ENCODE measurements at places on chromosomes 4 and X.

- no peak for DNase-seq
Measured at GRCh38 chrX:9403374-9403773, 61.5 kb upstream of the TBL1X start.

DNA sequence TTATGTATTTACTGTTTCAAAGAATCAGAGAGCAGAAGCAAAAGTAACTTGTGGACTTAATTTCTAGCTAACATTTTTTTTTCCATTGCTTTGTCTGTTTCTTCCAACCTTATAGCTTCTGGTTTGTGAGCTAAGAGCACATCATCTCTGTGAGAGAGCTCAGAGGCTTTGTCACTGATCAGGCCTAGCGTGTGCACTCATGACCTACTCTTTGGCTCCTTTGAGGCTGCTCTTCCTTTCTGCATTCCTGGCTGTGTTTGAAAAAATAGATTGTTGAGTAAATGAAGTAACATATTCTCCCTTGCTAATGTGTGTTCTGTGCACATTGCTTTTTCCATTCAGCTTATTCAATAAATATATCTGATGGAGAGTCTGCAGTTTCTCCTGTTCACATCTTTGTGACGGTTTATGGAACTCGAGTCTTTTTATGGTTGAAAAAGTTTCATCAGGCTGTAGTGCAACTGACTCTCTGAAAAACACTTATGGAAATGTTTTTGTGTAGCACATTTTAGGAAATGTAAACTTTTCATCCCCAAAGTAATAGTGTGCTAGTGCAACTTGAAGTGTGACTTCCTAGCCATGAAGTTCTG lies 133.0 kb downstream of the RAPGEF2 start:
- DNase-seq = no peak

DNA sequence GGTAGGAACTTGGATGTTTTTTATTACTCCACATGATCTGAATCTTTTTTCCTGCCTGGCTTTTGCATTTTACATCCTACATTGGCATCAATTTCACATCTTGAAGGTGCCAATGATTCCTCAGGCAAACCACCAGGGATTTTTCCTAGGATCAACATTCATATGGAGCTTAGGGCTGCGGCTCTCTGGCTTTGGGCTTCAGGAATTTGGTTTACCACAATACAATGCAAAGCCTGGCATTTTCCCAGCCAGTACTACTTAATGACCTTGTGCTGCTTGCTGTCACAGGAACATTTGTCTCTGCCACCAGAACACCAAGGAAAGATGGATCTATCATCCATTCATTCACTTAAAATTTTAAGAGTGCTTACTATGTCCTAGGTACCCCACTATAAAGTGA lies 180.7 kb downstream of the PDGFC start:
- DNase-seq = no peak

- DNase-seq = no peak
Measured at GRCh38 chr4:41145571-41146078, 68.7 kb downstream of the APBB2 start.

DNA sequence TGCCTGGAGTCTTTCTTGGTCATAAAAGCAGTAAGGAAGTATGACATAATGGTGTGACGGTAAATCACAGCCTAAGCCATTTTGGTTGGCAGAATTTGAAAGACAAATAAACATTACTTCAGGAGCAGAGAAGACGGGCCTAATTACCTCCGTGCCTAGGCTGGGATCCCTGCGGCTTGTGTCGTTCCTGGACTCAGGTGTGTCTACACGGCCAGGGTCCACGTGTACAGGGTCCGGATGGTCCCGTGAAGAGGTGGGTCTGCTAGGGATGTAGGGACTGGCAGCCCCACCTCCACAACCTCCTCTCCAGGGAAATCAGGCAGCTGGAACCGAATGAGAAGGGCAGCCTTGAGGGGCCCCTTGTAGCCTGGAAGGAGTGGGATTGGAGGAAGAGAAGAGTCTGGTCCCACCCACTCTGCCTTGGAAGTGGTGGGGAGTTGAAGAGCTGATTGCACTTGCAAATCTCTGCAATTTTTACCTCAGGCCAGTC lies 55.4 kb upstream of the PLAC1 start:
- no peak for DNase-seq

DNA sequence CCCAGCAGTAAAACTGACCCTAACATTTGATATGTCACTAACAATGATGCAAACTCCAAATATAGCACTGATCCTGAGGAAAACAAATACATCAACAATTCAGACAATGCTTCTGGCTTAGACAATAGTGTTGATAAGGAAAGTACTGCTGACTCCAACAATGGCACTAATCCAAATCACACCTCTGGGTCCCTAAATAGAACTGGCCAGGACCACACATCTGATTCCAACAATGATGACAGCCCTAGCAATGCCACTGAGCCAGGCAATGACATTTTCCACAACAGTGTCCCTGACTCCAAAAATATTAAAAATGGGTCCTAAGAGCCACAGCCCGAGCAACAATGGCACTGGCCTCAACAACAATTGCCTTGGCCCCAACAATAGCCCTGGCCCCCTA lies 243.1 kb upstream of the APOOL start:
- no peak for DNase-seq

DNA sequence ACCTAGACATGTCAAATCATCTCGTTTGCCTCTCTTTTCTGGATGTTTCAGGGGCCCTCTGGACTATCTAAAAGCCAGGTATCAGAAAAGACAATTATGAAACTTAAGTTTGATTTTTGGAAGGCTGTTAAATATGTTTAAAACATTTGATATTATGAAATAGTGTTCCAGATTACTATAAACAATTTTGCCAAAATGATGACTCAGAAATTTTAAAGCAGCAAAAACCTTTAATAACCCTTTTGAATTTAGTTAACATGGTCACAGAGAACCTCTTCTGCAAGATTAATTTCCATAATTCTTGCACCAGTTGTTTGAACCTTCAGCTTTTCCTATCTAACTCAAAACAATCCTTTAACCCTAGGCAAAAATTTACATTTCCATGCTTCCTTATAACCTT lies 18.8 kb upstream of the FAM47E start:
- no peak for DNase-seq

DNA sequence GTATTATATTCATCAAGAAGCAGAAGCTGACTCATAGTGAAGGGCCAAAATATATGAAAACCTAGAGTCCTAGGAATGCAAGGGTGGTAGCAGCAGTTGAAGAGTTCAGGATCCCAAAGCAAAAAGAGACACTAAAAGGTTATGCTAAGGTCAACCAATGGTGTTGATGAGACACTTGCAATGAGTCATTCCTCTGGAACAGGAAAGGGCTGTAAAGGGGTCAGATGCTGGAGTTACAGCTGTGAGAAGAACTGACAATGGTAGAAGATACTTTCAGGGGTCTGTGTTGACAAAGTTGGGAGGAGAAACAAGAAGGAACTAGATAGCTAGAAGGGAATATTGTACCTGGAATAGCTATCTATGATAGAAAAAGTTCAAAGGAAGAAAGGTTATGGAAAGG lies 47.5 kb downstream of the ZGRF1 start:
- no peak for DNase-seq

- DNase-seq = no peak
Measured at GRCh38 chr4:152010710-152011079, 249.9 kb upstream of the GATB start.

DNA sequence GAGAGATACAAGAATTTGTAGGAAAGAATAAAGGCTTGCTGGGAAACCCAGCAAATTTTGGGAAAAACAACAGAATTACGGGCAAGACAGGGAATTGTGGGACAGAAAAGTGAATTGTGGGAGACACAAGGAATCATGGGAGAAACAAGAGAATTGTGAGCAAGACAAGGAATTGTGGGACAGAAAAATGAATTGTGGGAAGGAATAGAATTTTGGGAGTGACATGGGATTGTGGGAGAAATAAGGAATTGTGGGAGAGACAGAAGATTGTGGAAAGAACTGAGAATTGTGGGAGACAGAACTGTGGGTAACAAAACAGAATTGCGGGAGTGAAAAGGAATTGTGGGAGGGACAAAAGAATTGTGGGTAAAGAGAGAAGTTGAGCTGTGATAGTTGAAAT lies 1.2 kb upstream of the HCCS start:
- DNase-seq = no peak

DNA sequence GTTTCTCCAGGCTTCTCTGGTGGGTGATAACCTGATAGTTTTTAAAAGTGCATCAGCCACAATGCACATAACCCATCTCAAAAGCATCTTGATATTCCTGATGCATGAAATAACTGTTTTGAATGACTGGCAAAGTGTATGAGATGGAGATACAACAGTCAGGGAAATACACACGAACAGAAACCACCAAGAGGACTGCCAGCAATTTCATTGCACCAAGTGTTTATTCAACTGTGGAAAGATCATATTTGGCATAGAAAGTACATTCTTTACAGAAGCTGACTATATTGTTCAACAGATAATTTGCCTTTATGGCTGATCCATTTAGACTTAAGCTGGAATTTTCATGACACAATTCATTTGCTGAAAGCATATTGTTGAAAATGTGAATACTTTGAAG lies 139.5 kb downstream of the SLIT2 start:
- DNase-seq = no peak

GRCh38 chrX:323721-324628 lies 5.4 kb upstream of the GTPBP6 start:
- DNase-seq = no peak

DNA sequence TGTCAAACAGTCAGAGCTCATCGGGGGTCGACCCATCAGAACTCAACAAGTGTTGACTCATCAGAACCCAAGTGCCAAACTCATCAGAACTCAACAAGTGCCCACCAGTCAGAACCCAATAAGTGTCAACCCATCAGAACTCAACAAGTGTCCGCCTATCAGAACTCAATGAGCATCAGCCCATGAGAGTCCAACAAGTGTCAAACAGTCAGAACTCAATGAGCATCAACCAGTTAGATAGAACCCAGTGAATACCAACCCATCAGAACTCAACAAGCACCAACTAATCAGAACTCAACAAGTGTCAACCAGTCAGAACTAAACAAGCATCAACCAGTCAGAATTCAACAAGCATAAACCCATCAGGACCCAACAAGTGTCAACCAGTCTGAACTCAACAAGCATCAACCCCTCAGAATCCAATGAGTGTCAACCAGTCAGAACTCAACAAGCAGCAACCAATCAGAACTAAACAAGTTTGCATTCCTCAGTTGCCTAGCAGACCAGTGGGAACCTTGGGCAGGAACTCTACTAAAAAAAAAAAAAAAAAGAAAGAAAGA lies 115.3 kb downstream of the PRKX start:
- no peak for DNase-seq

DNA sequence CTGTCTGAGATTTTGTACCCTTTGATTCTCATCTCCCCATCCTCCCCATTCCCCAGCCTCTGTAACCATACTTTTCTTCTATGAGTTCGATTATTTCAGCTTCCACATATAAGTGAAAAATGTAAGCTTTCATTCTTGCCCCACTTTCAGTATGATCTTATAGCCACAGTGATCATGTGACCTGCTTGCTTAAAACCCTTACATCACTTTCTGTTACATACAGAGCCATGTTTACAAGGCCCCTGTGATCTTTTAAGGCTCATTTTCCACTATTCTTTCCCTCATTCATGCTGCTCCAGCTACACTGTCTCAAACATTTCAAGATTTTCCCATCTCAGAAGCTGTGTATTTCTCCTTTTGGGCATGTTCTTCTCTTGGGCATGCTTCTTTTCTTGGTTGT lies 147.7 kb downstream of the DCK start:
- no peak for DNase-seq

GRCh38 chrX:27893871-27894270 lies 86.1 kb downstream of the MAGEB10 start:
- DNase-seq = no peak

DNA sequence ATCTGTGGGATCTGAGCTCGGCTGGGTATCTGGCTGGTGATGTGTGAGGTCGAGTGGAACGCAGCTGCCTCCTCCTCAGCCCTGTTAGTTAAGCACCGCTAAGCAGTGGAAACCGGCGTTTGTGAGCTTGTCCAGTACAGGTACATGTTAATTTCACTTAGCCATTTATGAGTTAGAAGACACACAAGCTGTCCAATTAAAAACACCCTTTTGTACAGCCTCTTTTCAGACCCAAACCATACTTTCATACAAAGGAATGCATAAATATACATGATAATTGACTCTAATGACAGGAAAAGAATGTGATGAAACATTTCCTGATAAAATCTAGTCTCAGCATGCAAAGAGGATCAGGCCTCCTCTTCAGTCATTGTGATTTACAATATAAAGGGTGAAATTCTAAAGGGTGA lies 163.6 kb upstream of the FAT1 start:
- no peak for DNase-seq

DNA sequence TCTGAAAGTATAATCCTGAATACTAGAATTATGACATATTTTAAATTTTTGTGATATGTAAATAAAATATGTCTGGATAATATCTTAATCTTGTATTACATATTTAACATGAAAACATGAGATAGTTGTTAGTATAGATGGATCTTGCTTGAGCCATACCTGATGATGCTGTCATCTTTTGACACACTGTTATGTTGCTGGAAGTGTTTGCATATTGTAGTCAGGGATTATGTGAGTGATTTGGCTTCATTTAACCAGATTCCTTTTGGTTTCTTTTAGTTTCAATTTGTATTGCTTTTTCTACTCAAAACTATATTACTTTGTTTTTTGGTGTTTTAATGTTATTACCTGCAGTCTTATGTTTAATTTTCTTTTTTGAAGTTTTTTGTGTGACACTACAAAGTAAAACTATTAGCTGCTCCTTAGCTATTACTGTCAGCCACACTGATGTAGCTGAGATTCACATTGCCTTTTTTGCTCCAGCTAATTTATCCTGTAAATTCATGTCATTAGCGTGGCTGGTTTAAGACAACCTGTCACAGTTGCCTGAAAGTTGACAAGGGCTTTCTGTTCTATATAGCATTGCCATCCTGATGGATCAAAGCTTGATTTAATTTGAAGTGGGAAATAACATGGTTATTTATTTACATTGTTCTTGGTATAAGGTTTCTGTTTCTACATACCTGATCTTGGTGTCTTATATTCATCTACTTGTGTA lies 33.7 kb downstream of the METAP1 start:
- no peak for DNase-seq

GRCh38 chrX:13452283-13452682 lies 117.1 kb upstream of the EGFL6 start:
- no peak for DNase-seq

DNA sequence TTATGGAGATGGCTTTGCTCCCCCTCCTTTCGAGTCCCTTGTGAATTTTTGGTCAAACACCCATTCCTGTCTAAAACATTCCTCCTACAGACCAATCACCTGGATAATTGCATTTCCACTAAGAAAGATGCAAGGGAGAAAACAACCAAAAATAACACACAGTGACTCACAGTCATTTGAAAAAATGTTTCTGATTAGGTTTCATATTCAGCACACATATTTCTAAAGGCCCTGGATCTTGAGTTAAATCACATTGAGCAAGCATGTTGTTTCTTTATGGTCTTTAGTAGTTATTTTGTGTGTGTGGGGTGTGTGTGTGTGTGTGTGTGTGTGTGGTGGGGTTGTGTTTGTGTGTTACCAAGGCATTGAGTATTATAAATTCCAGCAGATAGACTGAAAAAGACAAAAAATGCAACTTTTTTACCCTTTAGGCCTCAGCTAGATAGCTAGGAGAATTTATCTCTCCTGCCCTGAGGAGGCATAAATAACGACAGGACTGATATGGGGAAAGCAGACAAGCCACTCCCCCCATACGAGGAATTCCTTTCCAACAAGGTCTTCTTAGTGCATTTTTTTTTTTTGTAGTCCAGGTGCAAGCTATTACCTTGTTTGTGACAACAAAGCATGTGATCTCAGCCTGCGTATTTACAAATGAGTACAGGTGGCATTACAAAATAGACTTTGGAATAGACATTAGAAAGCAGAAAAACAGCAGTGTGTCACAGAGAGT lies 265.4 kb upstream of the ADGRL3 start:
- DNase-seq = no peak

Data from amygdala (tissue), 56 donors.